CD4-positive, alpha-beta T cell treated with Interleukin-2 at 100 ng/mL for 4 hours (primary cell): ENCODE measurements at places on chromosomes 5 and 9.

DNA sequence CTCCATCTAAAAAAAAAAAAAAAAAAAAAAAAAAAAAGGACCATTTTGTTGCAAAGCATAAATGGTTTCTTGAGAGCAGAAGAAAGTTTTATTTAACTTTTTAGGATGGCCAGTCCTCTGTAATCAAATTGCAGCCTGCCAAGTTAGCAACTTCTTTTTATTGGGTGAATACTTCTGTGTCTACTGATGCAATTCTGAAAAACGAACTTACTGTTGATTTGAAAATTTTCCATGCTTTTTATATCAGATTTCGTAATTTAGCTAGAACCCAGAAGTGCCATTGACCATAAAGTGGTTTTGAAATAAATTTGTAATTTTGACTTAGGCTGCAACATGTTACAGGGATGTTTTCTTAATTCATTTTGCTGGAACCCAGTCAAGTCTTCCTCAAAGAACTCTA lies 269.1 kb upstream of the ACTBL2 start:
- no peak for DNase-seq

DNA sequence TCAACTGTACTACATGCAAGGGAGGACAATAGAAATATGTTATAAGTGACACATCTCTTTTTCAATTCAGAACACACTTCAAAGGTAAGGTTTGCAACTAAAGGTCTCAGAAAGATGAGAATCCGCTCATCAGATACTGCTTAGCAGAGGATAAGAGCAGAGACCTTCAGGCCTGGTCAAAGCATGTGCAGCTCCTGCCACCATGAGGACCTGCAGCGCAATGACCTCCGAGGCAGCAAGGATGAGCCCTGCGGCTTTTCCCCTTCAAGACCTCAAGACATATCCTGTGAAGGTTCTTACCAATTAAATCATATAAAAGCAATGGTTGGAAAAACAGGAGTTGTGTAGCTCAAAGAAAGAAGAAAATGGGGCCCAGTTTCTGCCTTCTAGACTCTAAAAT lies 135.8 kb downstream of the TRIM36 start:
- no peak for DNase-seq

- DNase-seq, result no peak
These were observed 428.2 kb downstream of the ENC1 start for GRCh38 chr5:74212336-74212735.

GRCh38 chr5:151065609-151066008 lies 15.2 kb downstream of the TNIP1 start:
- no peak for DNase-seq

DNA sequence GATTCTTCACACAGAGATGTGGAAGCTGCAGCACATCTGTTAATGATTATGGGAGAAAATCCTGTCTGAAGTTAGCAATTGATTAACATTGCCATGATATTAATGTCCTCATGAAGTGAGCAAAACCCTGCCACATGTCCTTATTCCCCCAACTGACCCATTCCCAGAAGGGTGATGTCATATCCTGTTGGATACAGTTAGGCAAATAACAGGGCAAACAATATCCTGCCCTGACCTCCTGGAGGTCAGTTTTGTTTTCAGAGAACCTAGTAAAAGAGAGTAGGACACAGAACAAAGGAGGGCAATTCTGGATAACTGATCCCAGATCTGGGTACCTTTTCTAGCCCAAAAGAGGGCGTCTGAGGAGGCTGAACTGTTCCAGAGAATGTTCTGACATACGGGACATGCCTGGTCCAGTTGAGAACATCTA lies 11.0 kb downstream of the ABLIM3 start:
- DNase-seq, result no peak

GRCh38 chr5:137516251-137516797 lies 17.2 kb upstream of the SPOCK1 start:
- no peak for DNase-seq

GRCh38 chr9:16637218-16637617 lies 233.3 kb downstream of the BNC2 start:
- no peak for DNase-seq

DNA sequence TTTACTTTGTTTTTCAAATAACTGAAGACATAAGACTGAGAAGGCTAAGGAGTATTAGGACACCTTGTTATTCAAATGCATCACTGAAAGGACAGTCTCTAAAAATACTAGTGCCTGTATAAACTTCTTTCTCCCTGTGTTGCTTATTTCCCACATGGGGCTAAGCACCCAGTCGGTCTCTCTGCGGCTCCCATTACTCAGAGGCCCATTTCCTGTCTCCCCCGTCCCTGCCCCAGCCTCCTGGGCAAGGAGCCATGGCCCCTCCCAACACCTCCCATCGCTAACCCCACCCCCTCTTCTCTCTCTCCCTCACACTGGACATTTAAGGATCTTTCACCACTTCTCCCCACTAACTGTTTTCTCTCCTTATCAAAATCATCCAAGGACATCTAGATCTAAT lies 81.9 kb downstream of the EBF1 start:
- no peak for DNase-seq

- no peak for DNase-seq
These were observed 23.5 kb downstream of the AFAP1L1 start for GRCh38 chr5:149294872-149295829.

GRCh38 chr9:80791836-80792235 lies 897.5 kb downstream of the TLE1 start:
- DNase-seq, result no peak

DNA sequence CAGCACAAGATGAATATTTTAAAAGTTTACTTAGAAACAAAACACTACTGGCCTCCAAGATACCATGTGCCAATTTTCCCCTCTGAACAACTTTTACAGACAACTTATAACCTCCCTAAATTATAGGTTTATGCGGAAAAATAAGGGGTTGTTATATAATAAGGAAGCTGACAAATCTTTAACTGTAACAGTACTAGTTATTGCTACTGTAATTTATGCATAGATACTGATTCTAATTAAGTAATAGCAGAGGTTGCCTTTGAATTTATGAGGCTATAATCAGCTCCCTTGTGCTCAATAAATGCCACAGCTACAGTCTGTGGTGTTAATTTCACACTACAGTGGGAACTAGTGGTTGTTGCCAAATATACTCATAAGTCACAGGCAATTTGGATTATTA lies 291.3 kb upstream of the PCSK5 start:
- DNase-seq, result no peak

GRCh38 chr5:133400831-133401351 lies 211.4 kb downstream of the FSTL4 start:
- DNase-seq, result no peak

- DNase-seq, result no peak
These were observed 556.2 kb downstream of the TLE4 start for GRCh38 chr9:80127920-80128319.

DNA sequence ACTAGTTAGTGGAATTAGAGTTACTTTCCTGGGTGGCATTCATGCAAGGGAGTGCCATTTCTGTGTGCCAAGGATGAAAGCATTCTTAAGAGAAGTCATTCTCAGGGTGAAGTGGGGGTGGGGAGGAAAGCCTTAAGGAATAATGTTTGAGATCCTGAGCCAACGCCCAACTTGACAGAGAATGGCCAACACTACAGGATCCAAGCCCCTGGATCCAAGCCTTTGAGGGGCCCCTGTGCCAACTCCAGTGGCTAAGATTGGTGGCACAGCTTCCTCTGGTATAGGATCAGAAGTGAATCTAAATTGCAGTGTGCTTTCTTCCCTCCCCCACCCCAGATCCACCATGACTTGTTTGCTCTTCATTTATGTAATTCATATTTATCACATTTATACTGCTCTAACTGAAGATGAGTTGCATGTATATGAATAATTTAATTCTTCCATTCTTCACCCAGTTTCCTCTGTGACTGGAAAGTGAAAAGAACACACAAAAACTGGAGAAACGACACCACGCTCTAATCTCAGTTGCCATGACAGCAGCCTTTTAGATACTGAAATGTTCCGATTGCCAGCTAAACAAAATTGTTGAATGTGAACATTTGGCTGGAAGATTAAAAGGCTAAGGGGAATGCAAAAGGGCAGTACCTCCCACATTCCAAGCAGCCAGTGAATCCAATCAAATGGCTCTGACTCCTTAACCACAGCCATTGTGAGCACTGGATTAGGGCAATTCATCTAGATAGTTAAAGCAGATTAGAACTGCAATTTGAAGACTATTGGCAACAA lies 4.5 kb downstream of the ZNF608 start:
- no peak for DNase-seq

DNA sequence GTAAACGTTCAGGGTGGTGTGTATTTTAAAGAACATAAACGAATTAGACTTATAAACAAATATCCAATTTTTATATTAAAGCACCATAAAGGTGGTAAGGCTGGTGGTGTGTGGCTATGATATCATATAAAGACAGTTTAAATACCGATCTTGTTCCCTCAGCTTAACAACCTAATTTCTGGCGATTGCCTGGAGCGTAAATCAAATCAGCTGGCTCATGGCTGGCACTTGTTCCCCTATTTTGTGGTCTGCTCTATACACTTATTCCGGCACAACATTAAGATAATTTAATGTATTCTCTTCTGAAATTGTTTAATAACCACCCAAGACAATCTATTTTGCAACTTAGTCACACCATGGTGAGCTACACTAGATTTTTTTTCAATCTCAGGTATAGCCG lies 2.4 kb upstream of the HAPLN1 start:
- DNase-seq, result no peak

GRCh38 chr5:81859624-81860023 lies 108.7 kb upstream of the SSBP2 start:
- no peak for DNase-seq

- DNase-seq, result no peak
These were observed 14.0 kb downstream of the FGFR4 start for GRCh38 chr5:177100714-177101121.

DNA sequence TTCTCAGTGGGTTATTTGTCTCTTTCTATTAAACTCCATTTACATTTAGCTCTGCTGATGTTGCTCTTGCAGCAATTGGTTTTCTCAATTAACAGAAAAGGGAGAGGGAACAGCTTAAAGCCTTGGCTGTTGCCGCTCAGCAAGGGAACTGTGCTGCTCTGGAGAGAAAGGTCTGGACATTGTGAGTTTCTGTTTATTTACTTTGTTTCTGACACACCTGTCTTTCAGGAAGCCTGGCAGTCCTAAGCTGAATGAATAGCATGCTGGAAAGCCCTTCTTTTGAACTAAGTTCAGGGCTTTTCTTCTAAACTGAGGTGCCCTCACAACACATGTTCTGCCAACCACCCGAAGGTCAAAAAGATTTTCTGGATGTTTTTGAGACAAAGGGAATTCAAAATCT lies 491.9 kb downstream of the PDE4D start:
- DNase-seq, result no peak

GRCh38 chr9:74800226-74800625 lies 87.5 kb downstream of the TRPM6 start:
- no peak for DNase-seq

- no peak for DNase-seq
These were observed 40.3 kb upstream of the XPA start for GRCh38 chr9:97737429-97737828.

DNA sequence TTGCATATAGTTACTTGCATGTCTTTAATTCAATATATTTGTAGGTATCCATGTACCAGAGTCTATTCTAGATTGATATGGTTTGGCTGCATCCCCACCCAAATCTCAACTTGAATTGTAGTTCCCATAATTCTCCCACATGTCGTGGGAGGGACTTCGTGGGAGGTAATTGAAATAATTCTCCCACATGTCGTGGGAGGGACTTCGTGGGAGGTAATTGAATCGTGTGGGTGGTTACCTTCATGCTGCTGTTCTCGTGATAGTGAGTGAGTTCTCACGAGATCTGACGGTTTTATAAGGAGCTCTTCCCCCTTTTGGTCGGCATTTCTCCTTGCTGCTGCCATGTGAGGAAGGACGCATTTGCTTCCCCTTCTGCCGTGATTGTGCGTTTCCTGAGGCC lies 16.5 kb downstream of the FBXL7 start:
- no peak for DNase-seq

DNA sequence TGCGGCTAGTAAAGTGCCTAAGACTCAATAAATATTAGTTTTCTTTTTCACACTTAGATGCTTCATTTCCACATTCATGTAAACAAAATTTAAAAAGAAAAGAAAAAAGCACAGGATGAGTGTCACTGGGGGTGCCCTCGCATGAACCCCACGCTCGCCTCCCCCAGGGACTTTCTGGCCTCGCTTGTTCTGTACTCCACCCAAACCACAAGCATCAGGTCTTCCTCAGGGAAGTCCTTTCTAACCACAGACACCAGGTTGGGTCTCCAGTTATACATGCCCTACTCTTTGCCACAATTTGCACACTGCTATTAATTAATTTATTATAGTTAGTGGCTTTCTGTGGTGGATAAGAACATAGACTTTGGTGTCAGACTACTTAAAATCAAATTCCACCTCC lies 92.4 kb downstream of the RORB start:
- no peak for DNase-seq

DNA sequence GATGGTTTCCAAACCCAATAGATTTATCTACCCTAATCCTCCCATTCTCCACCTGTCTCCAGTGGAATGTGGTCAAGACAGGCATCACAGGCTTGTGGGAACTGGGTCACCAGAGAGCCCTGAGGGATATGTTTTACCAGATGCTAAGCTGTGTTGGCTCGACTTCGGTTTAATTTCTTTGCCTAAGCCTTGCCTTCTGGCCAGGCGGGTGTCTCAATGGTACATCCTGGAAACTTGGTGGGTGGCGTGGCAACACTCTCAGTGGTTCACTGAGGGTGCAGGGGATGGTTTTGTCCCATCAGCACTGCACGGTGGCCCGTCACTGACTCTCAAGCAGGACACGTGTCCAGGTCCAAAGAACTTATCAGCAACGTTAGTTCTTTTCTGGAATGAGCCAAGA lies 192.2 kb downstream of the TENT4A start:
- DNase-seq, result no peak

GRCh38 chr5:103514371-103514770 lies 48.2 kb downstream of the NUDT12 start:
- DNase-seq, result no peak

DNA sequence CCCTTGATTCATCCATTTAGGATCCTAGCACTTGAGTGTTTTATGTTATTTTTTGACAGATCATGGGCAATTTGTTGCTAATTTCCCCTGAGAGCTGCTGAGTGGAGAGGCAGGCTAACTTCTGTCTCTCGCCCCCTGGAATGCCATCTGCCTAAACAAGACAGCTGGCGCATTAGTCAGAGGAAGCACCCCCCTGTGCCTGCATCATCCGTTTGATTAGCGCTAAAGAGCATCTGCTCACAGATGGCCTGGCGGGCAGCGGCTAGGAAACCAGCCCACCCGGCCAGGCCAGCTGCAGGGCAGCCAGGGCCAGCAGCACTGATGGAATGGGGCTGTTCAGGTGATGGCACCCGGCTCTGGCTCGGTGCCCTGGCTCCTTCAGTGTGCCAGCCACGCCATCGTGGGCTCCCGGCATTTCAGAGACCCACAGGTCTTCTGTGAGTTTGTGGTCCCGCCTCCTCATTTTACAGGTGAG lies 22.9 kb upstream of the ASS1 start:
- no peak for DNase-seq

GRCh38 chr9:35563791-35564197 lies 41.3 kb upstream of the TESK1 start:
- DNase-seq, result no peak

GRCh38 chr9:122695696-122696095 lies 20.8 kb downstream of the OR1L3 start:
- no peak for DNase-seq
